ENCODE measurements at places on chromosomes 1 and 21.

GRCh38 chr21:42793774-42794173 lies 85.6 kb downstream of the WDR4 start:
- DNase-seq, result no peak

DNA sequence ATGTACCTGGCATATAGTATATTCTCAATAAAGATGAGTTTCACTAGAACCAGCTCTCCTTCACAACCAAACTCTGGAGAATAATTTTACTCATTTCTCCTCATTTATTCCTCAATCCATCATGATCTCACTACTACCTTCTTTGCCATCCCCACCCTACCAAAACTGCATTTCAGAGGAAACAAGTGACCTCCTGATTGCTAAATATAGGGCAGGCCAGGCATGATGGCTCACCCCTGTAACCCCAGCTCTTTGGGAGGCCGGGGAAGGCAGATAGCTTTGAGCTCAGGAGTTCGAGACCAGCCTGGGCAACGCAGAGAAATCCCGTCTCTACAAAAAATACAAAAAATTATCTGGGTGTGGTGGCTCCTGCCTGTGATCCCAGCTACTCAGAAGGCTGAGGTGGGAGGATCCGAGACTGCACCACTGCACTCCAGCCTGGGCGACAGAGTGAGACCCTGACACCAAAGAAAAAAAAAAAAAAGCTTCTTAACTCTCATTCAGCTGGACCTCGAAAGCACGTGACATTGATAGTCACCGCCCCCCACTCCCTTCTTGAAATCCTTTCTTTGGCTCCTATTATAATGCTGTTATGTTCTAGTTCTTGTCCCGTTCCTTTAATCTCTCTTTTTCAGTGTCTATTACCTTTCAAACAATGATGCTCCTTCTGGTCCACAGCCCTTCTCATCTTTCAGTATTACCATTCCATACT lies 2.1 kb downstream of the TESK2 start:
- no peak for DNase-seq

GRCh38 chr21:28627261-28627660 lies 365.4 kb downstream of the LTN1 start:
- DNase-seq, result no peak

DNA sequence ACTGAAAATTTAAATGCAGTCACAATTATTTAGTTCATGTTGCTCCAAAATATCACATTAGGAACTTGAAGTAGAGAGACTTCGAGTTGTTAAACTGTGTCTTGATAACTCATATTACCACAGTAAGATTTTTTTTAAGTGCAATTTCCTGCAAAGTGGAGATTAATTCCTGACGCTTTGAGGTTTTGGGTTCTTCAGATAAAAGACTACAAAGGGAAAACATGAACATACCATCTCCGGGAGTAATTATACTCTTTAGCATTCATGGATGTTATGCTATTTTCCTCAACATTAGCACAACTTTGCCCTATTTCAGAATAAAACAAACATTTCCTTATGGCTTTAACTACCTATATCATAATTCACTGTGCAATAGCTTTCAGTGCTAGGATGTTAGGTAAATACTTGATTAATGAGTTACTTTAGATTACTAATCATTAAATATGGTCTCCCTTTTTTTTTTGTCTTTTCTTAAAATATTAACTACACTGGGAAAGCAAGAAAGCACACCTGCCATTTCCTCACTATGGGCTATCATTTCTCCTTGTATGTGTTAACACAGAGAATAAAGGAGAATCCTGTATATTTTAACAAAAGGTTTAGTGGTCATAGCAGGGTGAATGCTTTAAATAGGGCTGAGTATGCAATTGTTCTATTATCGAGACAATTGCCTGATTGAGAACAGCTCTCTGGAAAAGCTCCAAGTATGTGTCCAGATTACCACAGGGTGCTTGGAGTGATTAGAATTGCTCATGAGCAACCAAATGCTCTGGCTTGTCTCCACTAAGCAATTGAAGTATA lies 252.5 kb upstream of the C1orf105 start:
- DNase-seq, result no peak

- no peak for DNase-seq
Observed at GRCh38 chr1:37146071-37146470, 111.8 kb upstream of the GRIK3 start.

- DNase-seq, result no peak
Observed at GRCh38 chr1:173749137-173749536, 34.4 kb downstream of the KLHL20 start.

- DNase-seq, result peak; percentile 47
Observed at GRCh38 chr1:224223819-224224714, 41.0 kb downstream of the DEGS1 start.

DNA sequence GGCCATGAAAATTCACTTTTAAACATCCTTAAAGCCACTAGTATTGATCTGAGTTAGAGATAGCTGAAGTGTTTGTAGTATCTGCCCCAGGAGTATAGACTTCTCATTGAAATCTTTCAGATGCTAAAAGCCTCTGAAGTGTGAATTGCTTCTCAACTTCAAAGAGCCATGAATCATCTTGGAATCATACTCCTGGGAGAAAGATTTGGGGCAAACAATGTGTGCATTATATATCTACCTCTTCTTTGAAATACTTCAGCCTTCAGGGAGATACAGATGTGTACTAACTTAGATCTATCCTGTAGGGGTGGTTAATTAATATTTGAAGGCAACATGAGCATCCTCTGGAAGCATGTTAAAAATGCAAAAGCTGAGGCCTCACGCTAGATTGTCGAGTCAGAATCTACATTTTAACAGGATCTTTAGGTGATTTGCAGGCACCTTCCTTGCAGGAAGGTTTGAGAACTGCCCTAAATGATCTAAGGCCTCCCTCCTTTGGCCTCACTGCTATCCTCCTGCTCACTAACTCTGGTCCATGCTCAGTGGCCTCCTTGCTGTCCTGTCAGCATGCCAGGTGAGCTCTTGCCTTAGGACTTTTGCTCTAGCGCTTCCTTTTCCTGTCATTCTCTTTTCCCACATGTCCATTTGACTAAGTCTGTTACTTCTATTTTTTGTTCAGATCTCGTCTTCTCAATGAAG lies 6.0 kb upstream of the SCYL3 start:
- no peak for DNase-seq

- no peak for DNase-seq
Observed at GRCh38 chr1:119896303-119896702, at the start of gene ADAM30. Gene ADAM30 (minus strand): TSS chr1:119896515. CDS start chr1:119896336, 179 bp downstream.

- DNase-seq, result no peak
Observed at GRCh38 chr1:107365527-107366240, 224.8 kb downstream of the NTNG1 start.

DNA sequence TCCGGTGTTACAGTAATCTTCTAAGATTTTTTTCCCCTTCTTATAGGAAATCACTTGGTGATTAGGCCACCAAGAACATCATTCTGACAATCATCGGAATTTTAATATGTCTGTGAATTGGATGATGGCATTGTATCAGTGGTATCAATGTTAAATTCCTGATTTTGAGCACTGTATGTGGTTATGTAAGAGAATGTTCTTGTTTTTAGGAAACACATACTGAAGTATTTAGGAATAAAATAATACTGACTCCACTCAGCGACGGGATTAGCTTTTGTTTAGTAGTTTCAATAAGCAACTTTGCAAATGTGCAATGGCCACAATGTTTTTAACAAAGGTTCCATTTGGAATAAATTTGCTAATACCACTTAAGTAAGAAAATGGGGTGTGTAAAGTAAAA lies 30.6 kb downstream of the COL6A1 start:
- DNase-seq, result no peak

GRCh38 chr1:55164906-55165305 lies 50.3 kb downstream of the USP24 start:
- DNase-seq, result no peak

DNA sequence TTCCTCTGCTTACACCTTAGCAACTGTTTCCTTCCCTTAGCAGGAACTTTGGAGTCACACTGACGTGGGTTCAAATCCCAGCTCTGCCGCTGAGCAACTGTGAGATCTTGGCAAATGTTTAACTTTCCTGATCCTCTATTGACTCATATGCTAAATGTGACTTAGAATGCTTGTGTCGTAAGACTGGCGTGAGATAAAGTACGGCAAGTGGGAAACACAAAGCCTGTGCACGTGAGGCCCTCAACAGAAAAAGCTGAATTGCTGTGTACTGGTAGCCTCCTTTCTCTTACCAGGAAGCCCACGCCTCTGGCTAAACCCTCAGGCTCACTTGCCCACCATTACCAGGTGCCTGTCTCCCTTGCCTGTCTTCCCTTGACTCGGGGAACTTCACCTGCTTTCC lies 135.4 kb upstream of the TNR start:
- no peak for DNase-seq

- DNase-seq, result no peak
Observed at GRCh38 chr21:29378832-29379231, 80.1 kb downstream of the BACH1 start.

DNA sequence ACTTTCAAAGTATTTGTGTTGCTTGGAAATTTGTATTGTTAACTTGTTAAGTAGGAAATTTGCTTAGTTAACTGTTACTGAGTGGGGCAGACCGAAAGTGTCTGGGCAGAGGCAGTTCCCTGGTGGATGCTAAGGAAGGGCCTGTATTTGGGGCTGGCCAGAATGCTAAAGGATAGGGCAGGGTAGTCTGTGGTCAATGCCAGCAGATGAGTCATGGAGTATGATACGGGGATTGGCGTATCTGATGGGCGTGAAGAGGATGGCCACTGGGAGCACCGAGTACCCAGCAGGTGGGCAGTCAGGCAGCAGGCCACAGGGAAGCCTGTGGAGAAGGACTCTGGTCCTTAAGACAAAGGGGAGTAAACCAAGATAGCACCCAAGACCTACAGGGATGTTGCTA lies 46.6 kb upstream of the SCAF4 start:
- no peak for DNase-seq

DNA sequence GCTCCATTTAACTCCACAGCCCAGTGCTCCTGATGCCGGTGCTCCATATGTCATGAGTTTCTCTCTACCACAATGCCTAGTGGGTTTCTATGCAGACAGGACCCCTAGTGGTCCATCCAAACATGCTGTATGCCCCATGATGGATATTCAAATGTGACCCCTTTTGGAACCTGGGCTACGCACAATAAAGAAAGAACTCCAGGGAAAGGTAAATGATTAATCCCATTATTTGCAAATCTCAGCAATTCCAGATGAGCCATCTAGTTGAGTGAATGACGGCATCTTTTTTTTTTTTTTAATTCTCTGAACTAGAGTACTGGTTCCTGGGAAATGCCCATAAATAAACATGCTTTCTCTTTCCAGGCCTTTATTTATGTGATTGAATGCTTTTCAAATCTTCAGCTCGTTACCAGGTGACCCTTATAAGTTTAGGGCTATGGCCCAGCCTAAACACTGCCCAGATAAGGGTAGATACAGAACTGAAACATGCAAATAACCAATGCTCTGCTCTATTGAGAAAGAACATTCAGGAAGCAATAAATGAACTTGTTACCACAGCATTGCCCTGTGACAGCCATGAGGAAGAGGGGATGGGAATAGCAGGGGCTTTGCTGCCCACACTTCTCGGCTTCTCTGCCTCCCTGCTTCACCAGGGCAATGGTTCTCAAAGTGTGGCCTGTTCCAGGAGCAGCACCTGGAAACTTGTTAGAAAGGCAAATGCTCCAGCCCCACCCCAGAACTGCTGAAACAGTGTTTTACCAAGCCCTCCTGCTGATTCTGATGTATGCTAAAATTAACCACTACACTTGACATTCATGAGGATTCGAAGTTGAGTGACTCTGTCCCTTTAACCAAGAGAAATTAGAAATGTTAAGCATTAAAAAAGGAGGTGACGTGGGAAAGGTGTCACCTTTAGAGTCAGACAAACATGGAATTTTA lies 151.7 kb downstream of the SEC16B start:
- DNase-seq, result no peak

GRCh38 chr21:43758111-43758641 lies 17.9 kb downstream of the CSTB start:
- DNase-seq, result no peak

DNA sequence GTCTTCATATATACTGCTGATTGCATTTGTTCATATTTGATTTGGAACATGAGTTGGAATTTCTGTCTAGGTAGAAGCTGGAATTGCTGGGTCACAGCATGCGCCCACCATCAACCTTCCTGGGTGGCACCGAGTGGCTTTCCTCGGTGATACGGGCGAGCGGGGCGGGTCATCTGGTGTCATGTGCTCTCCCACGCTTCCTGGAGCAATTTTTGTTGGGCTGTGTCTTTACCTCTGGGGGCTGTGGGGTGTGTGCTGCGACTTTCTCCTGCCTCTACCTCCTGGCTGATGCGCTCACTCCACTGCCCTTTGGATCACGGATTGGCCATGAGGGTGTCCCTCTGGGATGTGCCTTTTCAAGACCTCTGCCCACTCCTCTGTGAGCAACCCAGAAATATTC lies 108.7 kb upstream of the COL6A1 start:
- DNase-seq, result no peak

DNA sequence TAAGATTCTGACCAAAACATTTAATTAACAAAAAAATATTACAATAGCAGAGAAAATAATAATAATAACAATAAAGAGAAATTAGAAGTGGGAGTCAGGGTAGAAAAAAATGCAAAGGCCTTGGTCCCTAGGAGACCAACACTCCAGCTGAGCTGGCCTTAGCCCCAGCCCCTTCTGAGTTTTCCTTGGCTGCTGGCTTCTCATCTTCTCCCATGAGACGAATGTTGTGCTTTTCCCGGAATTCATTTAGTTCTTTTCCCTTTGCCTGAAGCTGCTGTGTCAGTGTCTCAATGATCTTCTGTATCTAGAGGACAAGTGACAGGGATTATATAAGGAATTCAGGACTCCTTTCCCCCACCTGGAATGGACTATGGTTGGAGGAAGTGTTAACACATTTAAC lies 2.4 kb downstream of the KLHDC9 start:
- DNase-seq, result no peak

DNA sequence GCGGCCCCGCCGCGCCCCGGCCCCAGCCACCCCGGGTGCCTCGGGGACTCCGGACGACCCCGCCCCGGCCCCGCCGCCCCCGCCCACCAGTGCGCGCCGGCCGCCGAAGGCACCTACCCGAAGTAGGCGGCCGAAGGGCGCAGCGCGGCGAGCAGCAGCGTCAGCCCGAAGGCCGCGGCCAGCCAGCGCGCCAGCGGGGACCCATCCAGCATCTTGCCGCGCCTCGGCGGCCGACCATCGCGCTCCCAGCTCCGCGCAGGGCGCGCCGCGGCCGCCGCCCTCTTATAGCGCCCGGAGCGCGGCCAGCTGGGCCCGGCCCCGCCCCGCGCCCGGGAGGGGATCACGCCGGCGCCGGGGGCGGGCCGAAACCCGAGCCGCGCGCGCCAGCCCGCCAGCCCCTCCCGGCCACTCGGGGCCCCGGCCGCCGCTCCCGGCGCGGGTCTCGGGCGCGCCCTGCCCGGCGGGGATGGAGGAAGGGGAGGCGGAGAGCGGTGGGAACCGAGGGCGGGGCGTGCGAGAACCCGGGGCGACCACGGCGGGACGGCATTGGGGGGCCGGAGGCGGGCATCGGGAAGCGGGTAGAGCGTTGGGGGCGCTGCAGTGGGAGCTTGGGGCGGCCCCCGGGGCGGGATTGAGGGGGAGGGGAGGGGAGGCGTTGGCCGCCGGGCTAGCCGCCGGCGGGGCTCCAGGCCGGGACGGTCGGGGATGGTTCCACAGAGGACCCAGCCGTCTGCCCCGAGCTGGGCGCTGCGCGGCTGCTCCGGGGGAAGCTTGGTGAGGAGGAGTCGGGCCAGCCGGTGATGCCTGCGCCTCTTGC lies at the start of gene WNT9A:
TSS of gene WNT9A (minus strand) at position 257 of the 817 bp plus-strand sequence. CDS start at position 212, 45 bp downstream.
- DNase-seq, result no peak

- no peak for DNase-seq
Observed at GRCh38 chr1:169202791-169203665, 96.5 kb downstream of the ATP1B1 start.

Data from NCI-H2029 treated with DMSO at 0.1 percent for 48 hours (cell line).